NB4 (cell line): ENCODE measurements at places on chromosomes 2 and 18.

DNA sequence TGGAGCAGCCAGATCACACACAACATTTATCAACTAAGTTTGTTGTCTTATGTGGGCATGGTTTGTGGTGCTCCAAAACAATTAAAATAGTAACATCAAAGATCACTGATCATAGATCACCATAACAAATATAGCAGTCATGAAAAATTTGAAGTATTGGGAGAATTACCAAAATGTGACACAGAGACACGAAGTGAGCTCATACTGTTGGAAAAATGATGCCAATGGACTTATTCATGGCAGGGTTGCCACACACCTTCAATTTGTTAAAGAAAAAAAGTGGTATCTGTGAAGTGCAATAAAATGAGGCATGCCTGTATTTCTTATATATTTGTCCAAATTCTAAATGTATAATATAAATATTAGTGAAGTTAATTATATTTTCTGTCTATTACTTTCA, 42.9 kb upstream of the CABYR start:
- no peak for DNase-seq

DNA sequence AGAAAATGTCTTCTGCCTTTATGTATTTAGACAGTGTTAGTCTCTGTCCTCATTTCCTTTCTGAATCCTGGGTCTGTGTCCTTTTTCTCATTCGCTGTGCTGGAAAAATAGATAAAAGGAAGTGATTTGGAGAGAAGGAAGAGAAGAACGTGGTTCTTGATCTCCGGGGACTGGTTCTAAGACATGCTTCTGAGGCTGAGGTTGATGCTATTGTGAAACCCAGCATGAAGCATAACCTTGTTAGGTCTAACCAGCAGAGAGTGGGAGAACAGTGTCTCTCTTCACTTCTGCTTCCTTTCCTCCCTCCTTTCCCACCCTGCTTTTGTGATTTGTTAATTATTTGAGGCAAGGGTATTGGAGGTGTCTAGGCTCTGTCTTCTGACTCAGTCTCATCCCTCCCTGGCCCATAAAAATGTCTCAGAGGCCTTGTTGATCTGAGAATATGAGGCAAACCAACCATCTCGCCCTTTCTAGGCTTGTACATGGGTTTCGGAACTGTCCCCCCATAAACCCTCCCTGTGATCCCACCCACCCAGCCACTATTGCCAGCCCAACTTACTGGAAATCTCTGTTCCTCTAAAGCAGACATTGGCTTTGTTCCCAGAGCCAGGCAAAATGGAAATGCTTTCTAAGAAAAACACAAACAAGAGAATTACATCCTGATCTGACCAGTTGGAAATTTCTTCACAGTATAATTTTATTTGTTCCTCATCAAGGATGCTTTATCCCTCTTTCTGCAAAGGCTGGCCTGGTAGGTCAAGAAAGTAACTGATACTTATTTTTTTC, 360.6 kb upstream of the TNP1 start:
- peak; percentile 96 for DNase-seq

- DNase-seq, result peak; percentile 9
Observed at GRCh38 chr2:81195017-81195773, 890.6 kb upstream of the LRRTM1 start.

GRCh38 chr2:30899516-30900054, 92.3 kb upstream of the CAPN13 start:
- no peak for DNase-seq

GRCh38 chr2:233353101-233353768, 1.1 kb upstream of the DGKD start:
- DNase-seq, result no peak

- no peak for DNase-seq
Observed at GRCh38 chr2:10109311-10109710, 13.2 kb upstream of the RRM2 start.

GRCh38 chr2:132779206-132779721, 109.3 kb upstream of the LYPD1 start:
- no peak for DNase-seq

DNA sequence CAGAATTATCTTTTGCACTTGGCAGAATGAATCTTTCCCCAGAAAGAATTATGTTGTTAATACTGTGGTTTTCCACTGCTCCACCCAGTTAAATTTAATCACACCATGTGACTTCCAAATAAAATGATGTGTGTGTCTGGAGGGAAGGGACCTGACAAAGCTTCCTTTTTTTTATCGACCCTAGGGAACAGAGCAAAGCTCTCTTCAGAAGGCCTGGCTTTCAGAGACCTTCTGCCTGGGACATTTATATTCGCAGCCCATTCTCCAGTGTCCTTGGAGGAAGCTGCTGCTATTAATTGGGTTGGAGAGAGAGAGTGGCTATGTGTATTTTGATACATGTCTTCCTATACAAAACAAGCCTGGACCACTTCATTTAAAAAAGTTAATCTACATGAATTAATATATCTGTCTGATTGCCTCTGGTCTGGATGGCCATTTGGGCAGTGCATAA, 233.7 kb downstream of the PRKCE start:
- peak; percentile 38 for DNase-seq
